SJSA1 (cell line): ENCODE measurements at places on chromosomes 6 and 20.
A peak's percentile ranks its signal among the peaks of the same experiment; 100 is the strongest.

- DNase-seq, result peak; percentile 58
Observed at GRCh38 chr20:1830240-1830639, 65.0 kb upstream of the SIRPA start.

- DNase-seq, result no peak
Observed at GRCh38 chr6:41692730-41693129, 42.7 kb downstream of the TFEB start.

DNA sequence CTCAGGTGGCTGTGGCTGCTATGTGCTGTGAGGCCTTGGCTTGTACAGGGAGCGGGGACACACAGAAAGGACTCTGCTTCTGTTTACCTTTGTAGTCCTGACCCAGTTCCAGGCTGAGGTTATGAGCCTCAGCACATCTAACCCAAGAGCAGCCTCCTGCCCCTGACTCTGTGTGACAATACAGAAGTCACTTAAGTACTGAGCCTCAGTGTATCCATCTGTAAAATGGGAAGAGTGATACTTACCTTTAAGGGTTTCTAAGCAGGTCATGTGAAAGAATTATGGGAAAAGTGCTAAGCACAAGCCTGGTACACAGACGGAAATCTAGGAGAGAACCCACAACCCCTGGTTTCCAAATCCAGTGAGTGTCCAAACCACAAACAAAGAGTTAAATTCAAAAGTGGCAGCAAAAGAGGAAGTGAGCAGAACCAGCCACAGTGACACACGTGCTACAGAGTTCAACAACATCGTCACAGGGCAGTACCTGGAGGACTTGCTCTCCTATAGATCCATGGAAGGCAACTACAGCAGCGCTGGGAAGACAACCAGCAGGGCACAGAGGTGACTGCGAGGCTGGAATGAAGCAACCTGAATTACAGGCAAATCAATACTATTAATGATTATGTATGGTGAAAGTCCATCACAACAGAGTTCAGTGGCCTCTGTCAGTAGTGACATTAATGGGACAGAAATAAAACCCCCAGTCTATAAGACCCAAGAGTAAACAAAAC is 12.5 kb downstream of the TRIM26 start:
- DNase-seq, result no peak

DNA sequence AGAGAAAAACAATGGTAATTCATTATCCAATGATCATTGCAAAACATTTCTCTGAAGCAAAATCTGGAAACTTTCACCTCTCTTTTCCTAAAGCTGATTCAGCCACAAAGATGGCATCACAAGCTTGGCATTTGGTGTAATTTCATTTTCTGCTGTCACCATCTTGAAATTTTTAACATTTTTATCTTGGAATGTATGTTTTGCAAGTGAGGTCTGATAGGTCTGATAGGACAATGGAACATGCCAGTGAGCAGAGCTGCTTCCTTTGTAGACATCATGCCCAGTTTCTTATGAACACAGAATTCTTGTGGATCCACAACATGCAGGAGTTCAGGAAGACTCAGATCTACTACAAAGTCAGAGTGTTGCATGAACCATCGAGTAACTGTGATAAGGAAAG is 969.6 kb downstream of the EYS start:
- DNase-seq, result no peak

GRCh38 chr6:220312-220711 is 72.0 kb upstream of the DUSP22 start:
- no peak for DNase-seq

GRCh38 chr6:136129365-136129764 is 120.7 kb downstream of the MTFR2 start:
- DNase-seq, result no peak

DNA sequence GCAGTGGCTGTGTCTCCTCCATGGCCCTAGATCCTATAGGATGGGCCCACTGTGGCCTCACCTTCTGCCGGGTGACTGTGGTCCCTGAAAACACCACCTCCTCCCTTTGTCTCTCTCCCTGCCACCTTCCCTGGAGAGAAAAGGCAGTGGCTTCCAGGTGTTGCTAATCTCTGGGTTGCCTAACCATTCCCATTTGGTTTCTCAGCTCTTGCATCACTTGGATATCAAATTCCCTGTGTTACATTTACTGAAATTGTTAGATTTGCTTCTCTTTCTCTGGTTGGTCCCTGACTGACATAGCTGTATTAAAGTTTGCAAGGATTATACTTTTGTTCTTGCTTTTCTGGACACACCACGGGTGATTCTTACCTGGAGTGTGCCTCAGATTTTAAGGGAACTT is 9.3 kb upstream of the ZFP64 start:
- DNase-seq, result no peak

- no peak for DNase-seq
Observed at GRCh38 chr20:33992145-33992922, 1.4 kb upstream of the RALY start.

DNA sequence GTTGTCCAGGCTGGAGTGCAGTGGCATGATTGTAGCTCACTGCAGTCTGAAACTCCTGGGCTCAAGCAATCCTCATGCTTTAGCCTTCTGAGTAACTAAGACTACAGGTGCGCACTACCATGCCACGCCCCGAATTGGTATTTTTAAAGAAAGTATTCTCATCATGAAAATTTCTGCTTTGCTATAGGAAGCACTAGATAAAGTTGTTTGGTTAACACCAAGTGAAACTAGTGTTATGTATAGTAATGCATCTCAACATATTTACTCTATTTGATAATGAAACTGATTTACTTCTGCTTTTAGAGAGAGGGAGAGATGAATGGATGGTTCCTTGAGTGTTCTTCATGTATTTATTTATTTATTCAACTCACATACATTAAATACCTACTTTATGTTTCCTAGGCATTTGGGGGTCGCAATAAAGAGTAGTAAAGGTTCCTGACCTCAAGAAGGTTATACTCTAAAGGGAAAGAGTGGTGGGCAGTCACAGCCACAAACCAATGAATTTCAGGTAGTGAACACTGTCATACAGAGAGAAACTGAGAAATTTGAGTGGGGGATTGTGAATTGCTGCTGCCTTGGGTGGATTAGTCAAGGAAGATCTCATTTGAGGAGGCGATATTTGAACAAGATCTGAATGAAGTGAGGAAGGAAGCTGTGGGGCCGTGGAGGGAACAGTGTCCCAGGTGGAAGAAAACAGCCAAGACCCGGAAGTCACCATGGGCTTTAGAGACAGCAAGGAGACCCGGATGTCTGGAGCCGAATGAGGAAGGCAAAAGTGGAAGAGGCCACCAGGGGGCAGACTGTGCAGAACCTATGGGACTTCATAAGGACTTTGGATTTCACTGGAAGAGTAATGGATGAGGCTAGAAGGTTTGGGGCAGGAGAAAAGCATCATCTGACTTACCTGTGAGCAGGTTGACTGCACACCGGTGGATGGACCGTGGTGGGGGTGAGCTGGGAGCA is 185.6 kb downstream of the TSHZ2 start:
- peak; percentile 59 for DNase-seq

DNA sequence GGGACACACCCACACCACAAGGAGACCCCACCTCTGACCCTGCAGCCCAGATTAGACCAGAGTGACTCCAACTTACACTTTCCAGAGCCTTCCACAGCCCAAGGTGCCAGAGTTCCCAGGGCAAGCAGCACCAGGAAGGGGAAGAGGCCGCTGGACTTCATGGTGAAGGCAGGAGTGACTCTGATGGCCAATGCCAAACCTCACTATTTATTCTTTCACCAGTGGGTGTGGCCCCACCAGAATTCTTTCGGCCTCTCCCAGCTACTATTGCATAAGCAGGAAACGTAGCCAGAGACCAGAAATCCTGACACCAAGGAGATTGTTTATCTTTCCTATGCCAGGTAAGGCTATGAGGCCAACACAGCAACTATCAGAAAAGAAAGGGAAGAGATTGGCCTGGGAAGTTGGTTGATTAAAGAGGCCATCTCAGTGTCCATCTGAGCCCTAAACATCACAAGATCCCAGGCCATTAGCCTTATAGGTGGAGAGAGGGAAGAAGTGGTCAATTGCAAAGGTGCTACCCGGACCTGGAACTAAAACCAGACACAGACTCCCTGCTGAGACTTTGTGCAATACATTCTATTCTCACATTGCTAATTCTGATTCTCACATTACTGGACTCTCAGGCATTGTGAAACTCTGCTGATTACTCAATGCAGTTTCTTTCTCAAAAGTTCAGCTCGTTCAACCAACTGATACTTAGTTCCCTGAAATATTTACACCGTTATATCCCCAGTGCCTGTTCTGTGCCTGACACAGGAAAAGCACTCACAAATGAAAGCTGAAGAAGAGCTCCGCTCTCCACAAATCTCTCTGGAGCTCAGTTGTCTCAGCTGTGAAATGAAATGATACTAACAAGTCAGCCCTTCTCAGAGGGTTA is at the start of gene SLPI:
Gene SLPI (minus strand): TSS at position 182 of the 880 bp plus-strand sequence. CDS start 21 bp downstream, at position 161.
- DNase-seq, result no peak

GRCh38 chr6:28693033-28693750 is 167.5 kb downstream of the GPX5 start:
- DNase-seq, result no peak

GRCh38 chr6:36539814-36540568 is 7.3 kb downstream of the STK38 start:
- DNase-seq, result no peak

GRCh38 chr6:71603021-71603420 is 283.3 kb upstream of the RIMS1 start:
- no peak for DNase-seq

- no peak for DNase-seq
Observed at GRCh38 chr6:88651400-88651799, 312.0 kb downstream of the RNGTT start.

GRCh38 chr6:57127763-57128162 is 37.8 kb downstream of the ZNF451 start:
- DNase-seq, result no peak

DNA sequence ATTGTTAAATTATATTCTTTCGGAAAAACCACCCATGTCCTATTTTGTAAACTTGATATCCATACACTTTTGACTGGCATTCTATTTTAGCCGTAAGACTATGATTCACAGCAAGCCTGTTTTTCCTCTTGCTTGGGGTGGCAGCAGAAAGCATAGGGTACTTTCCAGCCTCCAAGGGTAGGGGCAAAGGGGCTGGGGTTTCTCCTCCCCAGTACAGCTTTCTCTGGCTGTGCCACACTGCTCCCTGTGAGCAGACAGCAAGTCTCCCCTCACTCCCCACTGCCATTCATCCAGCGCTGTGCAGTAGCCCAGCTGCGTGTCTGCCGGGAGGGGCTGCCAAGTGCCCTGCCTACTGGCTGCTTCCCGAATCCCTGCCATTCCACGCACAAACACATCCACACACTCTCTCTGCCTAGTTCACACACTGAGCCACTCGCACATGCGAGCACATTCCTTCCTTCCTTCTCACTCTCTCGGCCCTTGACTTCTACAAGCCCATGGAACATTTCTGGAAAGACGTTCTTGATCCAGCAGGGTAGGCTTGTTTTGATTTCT is 2.1 kb upstream of the ESR1 start:
- no peak for DNase-seq

DNA sequence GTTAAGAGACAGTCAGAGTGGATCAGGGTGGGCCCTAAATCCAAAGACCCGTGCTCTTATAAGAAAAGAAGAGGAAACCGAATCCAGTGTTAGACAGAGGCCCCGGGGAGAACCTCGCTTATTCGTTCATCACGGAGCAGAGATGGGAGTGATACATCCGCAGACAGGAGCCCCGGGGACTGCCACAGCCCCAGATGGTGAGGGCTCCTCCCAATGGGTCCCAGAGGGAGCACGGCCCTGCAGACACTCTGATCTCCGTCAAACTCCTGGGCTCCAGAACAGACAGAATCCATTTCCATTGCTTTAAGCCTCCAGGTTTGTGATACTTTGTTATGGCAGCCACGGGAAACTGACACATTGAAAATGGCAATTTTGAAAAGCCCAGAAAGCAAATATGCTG is 47.0 kb downstream of the CDH4 start:
- no peak for DNase-seq

DNA sequence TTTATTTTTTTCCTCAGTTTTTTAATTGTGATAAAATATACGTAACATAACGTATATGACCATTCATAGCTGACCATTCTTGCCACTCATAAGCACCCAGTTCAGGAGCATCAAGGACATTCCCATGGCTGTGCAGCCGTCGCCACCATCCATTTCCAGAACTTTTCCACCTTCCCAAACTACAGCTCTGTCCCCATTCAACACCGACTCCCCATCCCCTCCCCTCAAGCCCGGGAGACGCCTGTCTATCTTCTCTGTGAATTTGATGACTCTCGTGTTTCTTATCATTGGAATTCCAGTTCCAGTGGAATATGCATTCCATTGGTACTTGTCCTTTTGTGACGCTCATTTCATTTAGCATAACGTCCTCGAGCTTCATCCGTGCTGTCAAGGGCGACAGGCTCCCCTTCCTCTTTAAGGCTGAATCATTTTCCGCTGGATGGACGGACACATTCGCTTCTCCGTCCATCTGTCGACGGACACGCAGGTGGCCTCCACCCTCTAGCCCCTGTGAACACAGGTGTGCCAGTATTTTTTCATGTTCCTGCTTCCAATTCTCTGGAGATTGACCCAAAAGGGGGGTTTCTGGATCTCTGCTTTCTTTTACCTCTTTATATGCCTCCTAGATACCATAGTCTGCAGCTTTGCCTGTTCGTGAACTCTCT is 88.1 kb downstream of the YTHDF1 start:
- DNase-seq, result no peak

DNA sequence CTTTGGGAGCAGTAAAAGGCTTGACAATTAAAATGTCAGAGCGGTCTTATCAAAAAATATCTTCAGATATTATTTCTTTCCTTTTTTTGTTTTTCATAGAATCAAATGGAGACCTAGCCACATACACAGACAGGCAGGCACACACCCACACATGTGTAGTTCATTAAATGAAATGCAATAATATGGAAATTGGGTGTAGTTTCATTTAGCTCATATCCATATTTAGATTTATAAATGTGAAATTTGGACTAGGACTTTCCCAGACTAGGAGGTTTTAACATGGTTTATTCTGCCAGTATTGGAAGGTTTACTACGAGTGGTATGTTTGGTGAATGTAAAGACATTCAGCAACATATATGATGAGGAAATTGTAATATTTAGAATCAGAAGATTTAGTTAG is 277.7 kb upstream of the NT5E start:
- DNase-seq, result no peak

DNA sequence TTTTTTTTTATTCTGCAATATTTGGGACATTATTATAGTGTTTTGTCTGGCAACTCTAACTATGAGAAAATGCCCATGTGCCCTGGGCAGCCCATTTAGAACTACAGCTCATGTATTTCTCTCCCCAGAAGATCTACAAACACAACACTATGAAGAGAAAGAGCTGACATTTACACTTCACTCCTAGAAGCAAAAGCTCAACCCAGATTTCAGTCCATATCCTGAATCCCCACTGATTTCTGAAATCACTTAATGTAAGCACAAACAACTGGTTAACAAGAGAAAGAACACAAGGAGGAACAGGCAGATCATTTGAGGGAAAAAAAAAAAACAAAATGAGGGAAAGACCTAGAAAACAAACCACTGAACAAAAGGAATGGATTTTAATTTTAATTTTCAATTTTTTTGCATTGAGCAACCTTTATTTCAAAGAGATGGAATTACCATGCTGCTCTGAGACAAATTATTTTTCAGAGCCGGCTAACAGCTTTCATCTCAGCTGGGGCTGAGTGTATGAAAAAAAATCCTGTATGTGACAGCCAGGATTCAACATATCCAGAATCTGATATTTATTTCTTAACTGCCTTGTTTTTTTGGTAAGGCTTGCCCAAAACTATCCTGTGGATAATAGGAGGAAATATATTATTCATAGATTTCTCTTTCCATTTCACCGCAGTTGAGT is 32.5 kb downstream of the KIAA0319 start:
- DNase-seq, result no peak
